Activated T-helper 1 cell treated with anti-CD3 and anti-CD28 coated beads, Interleukin-12 subunit alpha, Interleukin-12 subunit beta, Interleukin-2, Interleukin-4 antibody, amounts not matched to agents 30 ng/mL and 10 ng/mL and 1 ng/mL, durations not matched to agents 14 hours and 24 hours and 36 hours (primary cell): ENCODE measurements at places on chromosomes 3 and 15.

DNA sequence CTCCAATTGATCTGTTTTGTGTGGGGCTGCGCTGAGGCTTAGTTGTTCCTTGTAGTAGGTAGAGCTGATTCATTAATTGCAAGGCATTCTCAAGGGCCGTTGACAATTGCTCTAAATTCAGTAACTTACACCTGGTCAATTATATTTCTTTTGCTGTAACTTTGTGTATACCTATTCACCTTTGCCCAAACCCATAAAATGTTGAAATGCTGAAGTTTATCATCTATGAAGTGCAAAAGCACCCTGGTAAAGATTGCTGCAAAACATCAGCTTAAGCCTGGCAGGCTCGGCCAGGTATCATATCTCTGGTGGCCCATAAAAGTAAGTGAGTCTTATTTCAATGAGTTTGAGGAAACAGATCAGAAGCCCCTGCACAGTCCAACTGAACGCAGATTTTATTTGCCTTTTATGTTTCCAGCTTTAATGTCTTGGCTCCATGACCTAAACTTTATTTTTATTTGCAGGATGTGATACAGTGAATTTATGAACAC, 203.6 kb upstream of the SLCO3A1 start:
- DNase-seq: no peak

- no peak for DNase-seq
These were observed 25.8 kb downstream of the GREM1 start for GRCh38 chr15:32743411-32744140.

DNA sequence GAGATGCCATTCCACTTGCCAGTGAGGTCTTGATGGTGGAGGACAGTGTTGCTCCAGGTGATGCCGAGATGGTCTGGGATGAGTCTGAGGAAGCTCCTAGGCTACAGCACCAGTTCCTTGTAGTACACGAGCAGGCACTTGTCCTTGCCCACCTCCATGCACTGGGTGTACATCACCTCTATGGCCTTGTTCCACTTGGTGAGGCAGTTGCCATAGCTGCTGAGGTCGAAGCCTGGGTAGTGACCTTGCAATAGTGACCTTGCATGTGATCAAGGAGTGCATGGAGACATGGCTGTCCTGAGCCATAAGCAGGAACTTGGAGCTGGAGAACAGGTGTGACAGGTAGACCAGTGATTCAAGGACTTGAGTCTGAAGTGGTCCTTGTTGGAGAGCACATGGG, 47.6 kb downstream of the CDIN1 start:
- DNase-seq: no peak

DNA sequence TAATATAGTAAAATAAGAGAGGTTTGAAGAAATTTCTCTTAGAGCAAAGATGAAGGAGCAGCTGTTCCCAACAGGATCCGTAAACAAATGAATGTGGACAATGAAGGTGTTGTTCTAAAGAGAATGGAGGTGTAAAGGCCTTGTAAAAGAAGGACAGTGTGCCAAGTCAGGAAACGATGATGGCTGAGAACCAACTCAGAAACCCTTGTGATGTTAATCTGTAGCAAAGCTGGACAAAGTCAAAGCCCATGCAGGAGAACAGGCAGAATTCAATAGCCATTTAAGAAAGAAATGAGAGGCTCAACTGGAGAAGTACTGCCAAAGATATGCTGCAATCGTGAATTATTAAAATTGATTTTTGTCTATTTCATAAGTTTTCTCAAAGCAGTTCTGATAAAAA, 192.2 kb downstream of the MBNL1 start:
- no peak for DNase-seq

- DNase-seq: no peak
These were observed 25.7 kb upstream of the NR2F2 start for GRCh38 chr15:96304839-96305238.
